Diencephalon (tissue), 1 donor: ENCODE measurements at places on chromosomes 6 and 20. TPM values are rescaled to one million over a fixed set of nuclear protein-coding genes. Genes with fewer than 3 reads are reported as not detected.

Gene PHF1
- 28.6 TPM for total RNA-seq

Gene EDN1
- 4.6 TPM for total RNA-seq

Gene ANGPT4
- total RNA-seq: 0.23 TPM

Gene RAB44
- total RNA-seq: not detected

Gene TNFRSF6B
- 1.6 TPM for total RNA-seq

Gene RAMACL
- total RNA-seq: 2.1 TPM

Gene TBP
- total RNA-seq: 15.9 TPM

Gene DSP
- total RNA-seq: 6.2 TPM

Gene KCNB1
- total RNA-seq: 14.8 TPM

Gene UBE2C
- total RNA-seq: 7.6 TPM

Gene PTPRK
- total RNA-seq: 61.6 TPM

Gene B3GALT4
- total RNA-seq: 7.8 TPM
